ENCODE measurements at places on chromosomes 4 and X. TPM values are rescaled to one million over a fixed set of nuclear protein-coding genes. Genes with fewer than 3 reads are reported as not detected.

PSMD10 gene
- 36.1 TPM for total RNA-seq

CABS1 gene
- not detected for total RNA-seq

DNA sequence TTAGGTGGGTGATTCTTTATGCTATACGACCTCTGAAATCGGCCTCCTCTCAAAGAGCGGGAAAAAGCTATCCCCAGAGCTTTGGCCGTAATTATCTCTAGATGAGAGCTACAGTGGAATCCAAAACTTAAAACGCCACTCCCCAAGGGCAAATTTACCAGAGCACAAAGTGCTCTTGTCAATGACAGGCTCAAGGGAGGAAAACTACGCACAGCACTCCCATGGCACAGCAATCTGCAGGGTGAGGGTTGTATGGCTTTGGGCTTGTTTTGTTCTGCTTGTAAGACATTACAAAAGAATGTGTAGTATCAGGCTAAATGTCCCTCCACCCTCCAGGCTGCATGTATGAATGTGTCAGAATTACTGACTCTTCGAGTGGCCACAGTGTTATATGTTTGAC, 44.0 kb downstream of the ARHGEF6 start:
- DNase-seq, result no peak
- H3K36me3 ChIP-seq, result peaks cover 13% of the 10 kb centered on the region
- H3K4me1 ChIP-seq, result peaks cover 15% of the 10 kb centered on the region
- H3K4me3 ChIP-seq, result no peak overlapping the region
- H3K27me3 ChIP-seq, result peaks cover 7% of the 10 kb centered on the region

- peaks cover 35% of the 10 kb centered on the region for H3K4me1 ChIP-seq
- peaks cover 14% of the 10 kb centered on the region for H3K27me3 ChIP-seq
- H3K36me3 ChIP-seq, result peaks cover 11% of the 10 kb centered on the region
- peak overlapping the region; percentile 87 for H3K4me3 ChIP-seq
Observed at GRCh38 chrX:48695534-48695896, 1.0 kb upstream of the SUV39H1 start.

DNA sequence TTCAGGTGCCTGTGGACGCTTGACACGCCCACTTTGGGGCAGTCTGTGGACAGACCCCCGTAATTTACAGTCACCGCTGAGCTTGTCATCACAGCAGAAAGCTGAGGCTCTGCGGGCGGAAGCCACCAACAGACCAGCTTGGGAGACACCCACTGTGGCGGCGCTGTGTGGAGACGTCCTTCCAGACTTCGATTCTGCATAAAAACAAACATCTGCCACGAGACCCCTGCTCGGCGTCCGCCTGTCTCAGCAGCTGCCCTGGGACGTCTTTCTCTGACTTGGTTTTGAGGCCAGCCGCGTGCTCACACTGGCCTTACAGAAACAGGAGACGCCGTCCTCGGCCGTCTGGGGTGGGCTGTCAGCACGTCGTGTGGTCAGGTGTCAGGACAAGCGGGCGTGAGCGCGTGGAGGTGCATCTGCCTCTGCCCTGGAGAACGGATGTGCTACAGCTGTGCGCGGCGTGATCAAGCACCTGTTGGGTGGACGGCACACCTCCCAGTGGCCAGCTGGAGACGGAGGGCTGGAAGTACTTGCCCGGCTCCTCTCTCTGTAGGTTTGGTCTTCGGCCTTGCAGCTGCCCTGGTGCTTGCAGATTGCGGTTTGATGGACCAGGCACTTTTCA, 37.5 kb downstream of the PIGG start:
- H3K4me1 ChIP-seq, result no peaks in the 10 kb centered on the region
- H3K27me3 ChIP-seq, result no peaks in the 10 kb centered on the region
- H3K36me3 ChIP-seq, result peaks cover 32% of the 10 kb centered on the region
- DNase-seq, result no peak
- H3K4me3 ChIP-seq, result no peak overlapping the region

DNA sequence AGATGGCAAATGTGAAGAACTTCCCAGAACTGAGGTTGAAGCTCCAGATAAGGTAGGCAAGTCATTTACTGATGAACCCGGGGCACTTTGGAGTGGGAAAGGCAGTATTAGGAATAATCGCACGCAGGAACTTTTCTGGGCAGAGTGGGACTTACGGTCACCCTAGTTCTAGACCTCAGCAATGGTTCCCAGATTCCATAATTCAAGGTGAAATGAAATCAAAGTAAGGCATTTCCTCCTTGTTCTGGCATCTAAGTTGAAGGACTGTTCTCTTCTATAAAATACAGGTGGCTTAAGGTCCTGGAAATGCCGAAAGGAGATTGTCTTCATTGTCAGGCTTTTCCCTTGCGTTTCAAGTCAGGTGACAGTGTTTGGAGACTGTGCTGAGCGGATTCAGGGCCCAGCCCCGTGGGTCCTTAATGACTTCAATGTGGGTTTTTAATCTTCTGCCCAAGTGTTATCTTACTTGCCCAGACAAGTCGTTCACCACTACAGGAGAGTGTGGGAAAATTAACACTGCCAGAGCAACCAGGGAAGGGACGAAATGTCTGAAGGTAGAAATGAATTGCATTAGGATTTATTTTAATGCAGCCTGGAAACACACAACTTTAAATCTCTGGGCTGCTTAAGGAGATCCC, 52.1 kb upstream of the STOX2 start:
- H3K36me3 ChIP-seq, result no peaks in the 10 kb centered on the region
- DNase-seq, result no peak
- no peaks in the 10 kb centered on the region for H3K4me1 ChIP-seq
- no peak overlapping the region for H3K4me3 ChIP-seq

- DNase-seq, result no peak
- H3K4me1 ChIP-seq, result no peaks in the 10 kb centered on the region
- no peaks in the 10 kb centered on the region for H3K36me3 ChIP-seq
- no peak overlapping the region for H3K4me3 ChIP-seq
Observed at GRCh38 chr4:127604949-127605709, 27.6 kb upstream of the INTU start.

Measured in activated T-cell treated with anti-CD3 and anti-CD28 coated beads, Interleukin-2, amount 50 U/mL, for 72 hours (primary cell).